H4 (cell line): ENCODE measurements at places on chromosomes 2 and 18. TPM values are rescaled to one million over a fixed set of nuclear protein-coding genes. Genes with fewer than 3 reads are reported as not detected.
A peak's percentile ranks its signal among the peaks of the same experiment; 100 is the strongest.

NAT8 gene
- not detected in 2 replicates for total RNA-seq

GRCh38 chr18:14919666-14920065 is 171.7 kb downstream of the ANKRD30B start:
- DNase-seq = no peak

GRCh38 chr2:47657886-47658489 is 125.0 kb upstream of the MSH6 start:
- no peak for DNase-seq

DNA sequence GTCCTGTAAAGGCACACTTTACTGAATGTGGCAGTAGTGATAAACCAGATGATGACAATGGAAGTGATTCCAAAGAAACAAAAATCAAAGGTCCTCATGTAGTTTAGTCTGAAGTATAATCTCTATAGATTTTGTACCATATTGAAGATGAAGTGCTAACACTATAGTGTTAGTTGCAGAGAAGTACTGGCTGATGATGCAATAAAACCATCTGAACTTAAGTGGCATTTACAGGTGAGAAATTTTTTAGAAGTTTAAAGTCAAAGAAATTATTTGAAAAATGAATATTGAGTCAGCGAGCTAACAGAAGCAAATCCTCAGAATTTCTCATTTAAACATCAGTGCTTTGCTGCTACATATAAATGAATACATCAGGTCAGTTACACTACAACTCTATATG is 43.1 kb upstream of the RMDN2 start:
- no peak for DNase-seq

DNA sequence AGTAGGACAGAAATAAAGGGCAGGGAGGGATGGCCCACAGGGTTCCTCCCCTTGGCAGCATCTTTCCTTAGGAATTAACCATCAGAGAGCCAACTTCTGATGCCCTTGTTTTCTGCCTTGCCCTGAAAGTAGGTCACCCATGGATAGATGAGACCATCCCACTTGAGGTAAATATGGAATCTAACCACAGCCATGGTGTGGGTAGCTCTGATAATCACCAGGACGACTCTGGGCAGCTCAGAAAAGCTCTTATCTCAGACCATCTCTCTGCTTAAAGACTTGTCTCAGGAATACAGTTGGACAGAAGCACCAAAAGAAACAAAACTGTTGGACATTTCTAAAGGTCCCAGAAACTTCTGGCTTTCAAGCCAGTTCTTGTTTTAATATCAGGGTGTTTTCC is 101.4 kb upstream of the CELF4 start:
- no peak for DNase-seq

- DNase-seq = no peak
These were observed 919 bp upstream of the SCN2A start for GRCh38 chr2:165238295-165238694.

GRCh38 chr18:41751161-41751560 is 203.9 kb upstream of the PIK3C3 start:
- no peak for DNase-seq

GRCh38 chr18:42782929-42783328 is 332.6 kb downstream of the RIT2 start:
- no peak for DNase-seq

FTCDNL1 gene
- total RNA-seq = 2.3 and 5.9 TPM in 2 replicates

GRCh38 chr2:138670734-138671133 is 109.5 kb downstream of the NXPH2 start:
- DNase-seq = no peak

GRCh38 chr2:199738727-199739412 is 112.1 kb downstream of the FTCDNL1 start:
- peak; percentile 88 for DNase-seq

ANKRD30B gene
- 0.08 and 0.33 TPM in 2 replicates for total RNA-seq

DNA sequence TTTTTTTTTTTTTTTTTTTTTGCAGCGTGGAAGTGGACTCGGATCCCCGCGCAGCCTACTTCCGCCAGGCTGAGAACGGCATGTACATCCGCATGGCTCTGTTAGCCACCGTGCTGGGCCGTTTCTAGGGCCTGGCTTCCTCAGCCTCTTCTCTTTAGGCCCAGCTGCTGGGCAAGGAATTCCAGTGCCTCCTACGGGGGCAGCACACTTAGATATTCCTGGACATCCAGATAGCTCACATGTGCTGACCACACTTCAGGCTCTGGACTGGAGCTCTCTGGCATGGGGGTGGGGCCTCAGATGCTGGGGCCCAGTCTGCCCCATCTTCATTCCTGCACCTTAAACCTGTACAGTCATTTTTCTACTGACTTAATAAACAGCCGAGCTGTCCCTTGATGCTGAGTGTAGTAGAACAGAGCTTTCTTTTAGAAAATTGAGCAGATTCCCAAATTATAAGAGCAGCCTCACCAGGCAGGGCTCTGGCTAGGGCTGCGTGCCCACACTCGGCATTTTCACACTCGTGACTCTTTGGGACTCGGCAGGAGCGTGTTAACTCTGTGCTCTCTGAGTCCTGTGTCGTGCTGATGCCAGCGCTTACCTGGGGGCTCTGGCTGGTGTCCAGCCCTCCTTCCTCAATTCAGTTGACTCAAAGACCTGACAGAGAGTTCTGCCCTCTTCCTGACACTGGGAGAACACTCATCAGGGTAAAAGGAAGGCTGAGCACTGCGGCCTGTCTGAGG is 19.3 kb downstream of the SLC30A3 start:
- no peak for DNase-seq

SCYGR4 gene
- not detected in 2 replicates for total RNA-seq

EPC2 gene
- total RNA-seq = 6.6 and 11.3 TPM in 2 replicates

DNA sequence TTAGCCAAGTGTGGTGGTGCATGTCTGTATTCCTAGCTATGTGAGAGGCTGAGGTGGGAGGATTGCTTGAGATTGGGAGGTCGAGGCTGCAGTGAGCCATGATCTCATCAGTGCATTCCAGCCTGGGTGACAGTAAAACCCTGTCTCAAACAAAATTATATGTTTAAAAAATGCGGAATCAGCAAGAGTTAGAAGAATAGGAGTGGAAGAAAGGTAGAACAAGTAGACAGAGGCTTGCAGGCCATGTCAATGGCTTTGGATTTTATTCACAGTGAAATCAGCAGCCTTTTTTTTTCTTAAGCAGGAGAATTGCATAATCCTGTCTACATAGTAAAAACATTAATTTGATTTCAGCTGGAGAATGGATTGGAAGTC is 7.8 kb upstream of the MTLN start:
- DNase-seq = no peak

GRCh38 chr2:56474412-56475158 is 290.8 kb downstream of the CCDC85A start:
- DNase-seq = peak; percentile 23

LPIN1 gene
- 21.1 and 27.9 TPM in 2 replicates for total RNA-seq

GRCh38 chr18:74500372-74500771 is 4.2 kb downstream of the CNDP2 start:
- no peak for DNase-seq

DNA sequence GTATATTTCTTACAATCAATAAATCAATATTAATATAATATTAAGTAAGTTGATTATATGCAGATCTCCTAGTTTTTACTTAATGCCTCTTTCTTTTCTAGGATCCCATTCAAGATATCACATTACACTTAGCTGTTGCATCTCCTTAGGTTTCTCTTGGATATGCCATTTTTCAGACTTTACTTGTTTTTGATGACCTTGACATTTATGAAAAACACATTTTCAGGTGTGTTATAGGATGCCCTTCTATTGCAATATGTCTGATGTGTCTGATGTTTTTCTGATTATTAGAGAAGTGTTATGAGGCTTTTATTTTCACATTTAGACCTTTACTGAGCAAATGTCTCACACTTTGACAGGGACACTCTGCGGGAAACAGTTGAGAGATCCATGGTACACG is 933.6 kb upstream of the CNTNAP5 start:
- DNase-seq = no peak

C1D gene
- 71.3 and 77.6 TPM in 2 replicates for total RNA-seq

GRCh38 chr2:186426153-186427016 is 59.7 kb upstream of the ZC3H15 start:
- no peak for DNase-seq

DNA sequence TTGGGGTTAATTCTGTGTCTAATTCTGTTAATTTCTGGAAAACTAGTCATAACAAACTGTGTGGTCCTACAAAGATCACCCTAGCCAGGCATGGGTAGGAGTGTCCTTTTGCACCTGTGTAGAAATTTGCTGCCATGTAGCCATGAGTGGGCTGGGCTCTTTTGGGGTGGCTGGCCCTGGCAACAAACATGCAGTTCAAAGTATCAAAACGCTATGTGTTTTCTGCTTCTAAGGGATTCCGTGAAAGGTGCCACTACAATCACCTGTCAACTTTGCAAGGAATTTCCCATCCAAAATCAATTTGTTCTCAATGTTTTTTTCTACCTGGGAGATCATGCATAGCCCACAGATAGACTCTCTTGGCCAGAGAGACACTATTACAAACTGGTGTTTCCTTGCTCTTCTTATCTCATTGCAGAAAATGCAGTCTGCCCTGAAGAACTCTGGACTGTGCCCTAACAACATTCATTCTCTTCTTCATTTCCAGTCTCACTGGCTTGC is 537.7 kb upstream of the ID2 start:
- DNase-seq = no peak

- no peak for DNase-seq
These were observed 75.6 kb upstream of the TTN start for GRCh38 chr2:178882666-178883440.

ARHGAP25 gene
- total RNA-seq = 0.49 and 0.56 TPM in 2 replicates

DNA sequence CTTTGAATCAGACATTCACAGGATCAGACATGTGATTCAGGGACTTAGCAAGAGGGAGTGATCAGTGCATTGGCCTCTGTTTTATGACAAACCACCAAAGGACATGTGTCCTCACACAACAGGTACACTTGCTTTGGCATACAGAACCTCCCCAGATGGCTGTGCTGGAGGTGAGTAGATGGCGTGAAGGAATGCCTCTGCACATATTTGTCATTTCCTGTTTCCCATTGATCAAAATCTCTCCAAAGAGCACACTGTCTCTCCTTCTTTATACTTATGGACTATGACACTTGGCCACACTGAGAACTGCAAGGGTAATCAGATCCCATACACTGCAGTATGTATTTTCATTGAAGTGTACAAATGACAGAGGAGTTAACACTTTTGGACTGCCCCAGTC is 927.6 kb downstream of the TSN start:
- DNase-seq = no peak

UGT1A3 gene
- total RNA-seq = not detected in 2 replicates

SNORC gene
- total RNA-seq = 0.10 and 0.25 TPM in 2 replicates

- DNase-seq = peak; percentile 34
These were observed 12.9 kb upstream of the GLI2 start for GRCh38 chr2:120722568-120723421.

DNA sequence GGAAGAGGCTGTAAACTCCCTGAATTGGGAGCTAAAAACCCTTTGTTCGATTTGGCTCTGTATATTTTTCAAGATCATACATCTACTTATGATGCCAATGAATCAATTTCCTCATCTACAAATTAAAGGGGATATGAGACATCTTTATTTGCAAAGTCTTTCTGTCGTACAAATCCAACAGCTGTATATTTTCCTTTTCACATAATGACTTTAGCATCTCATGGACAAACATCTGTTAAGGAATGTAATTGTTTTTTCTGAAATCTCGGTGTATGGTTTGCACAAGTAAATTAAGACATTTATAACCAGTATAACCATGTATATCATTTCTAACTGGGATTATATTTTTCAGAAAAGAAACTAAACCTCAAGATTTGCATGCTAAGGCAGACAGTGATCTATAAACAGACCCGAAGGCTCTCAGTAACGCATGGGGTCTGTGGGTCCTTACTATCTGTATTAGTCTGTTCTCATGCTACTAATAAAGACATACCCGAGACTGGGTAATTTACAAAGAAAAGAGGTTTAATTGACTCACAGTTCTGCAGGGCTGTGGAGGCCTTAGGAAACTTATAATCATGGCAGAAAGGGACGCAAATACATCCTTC is 130.8 kb downstream of the SLC8A1 start:
- no peak for DNase-seq

GRCh38 chr2:14751581-14751980 is 119.1 kb downstream of the LRATD1 start:
- no peak for DNase-seq
